ENCODE measurements at places on chromosomes 6 and 20.

DNA sequence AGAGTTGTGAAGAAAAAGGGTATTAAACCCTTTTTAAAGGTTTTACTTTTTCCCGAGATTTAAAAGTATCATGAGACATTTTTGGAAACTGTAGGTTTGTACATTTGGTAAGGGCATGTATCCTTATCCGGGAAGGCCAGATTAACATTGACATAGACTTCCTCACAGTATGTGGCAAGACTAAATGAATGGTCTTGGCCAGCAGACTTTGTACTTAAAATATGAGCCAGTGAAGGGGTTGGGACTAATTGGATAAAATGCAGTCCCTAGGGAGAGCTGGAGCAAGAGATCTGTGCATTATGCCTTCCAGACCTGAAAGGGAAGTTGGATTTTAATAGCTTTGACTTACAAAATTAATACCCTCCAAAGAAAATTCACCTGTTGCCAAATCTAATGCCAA is 60.4 kb upstream of the CCN2 start:
- DNase-seq: no peak

DNA sequence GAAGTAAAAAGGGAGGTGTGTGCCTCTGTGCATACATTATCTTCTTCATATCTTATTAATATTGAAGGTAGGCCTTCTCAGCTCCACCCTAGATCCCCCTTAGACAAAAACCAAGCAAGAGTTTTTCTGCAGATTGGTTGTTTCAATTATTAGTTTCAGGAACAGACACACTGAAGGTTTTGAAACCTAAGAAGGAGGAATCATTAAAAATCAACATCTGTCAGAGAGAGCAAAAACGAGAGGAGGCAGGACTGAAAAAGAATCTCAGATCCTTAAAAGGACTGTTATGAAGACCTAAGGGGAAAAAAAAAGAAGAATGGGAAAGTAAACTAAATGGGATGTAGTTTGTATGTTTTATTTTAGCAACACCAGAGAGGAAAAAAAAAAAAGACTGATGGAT is 560.8 kb upstream of the JAG1 start:
- no peak for DNase-seq

GRCh38 chr6:56652994-56653393 is 10.3 kb upstream of the DST start:
- no peak for DNase-seq

- no peak for DNase-seq
These were observed 84.0 kb upstream of the TULP1 start for GRCh38 chr6:35596448-35597442.

- DNase-seq: no peak
These were observed 23.5 kb upstream of the CTNNBL1 start for GRCh38 chr20:37670351-37670791.

GRCh38 chr6:158290040-158290439 is 22.2 kb upstream of the TULP4 start:
- no peak for DNase-seq

- no peak for DNase-seq
These were observed 24.7 kb downstream of the WDR27 start for GRCh38 chr6:169677096-169677495.

- DNase-seq: no peak
These were observed 900.0 kb downstream of the KIF16B start for GRCh38 chr20:15673206-15673605.

GRCh38 chr6:34068462-34069044 is 77.3 kb downstream of the GRM4 start:
- DNase-seq: no peak

DNA sequence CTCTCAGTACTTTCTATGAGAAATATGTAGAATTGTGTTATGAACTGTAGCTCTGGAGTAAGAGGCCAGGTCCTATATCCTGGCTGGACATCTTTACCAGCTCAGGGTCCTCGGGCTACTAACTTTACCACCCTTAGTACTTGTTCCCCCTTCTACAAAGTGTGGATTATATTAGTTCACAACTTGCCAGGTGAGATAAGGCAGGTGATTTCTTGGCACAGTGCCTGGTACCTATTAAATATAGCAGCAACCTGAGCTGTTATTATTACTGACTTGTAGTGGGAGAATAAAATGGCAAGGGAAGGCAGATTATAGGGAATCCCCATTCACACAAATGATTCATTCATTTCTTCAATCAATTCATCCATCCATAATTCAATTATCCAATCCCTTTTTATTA is 150.1 kb downstream of the DOK5 start:
- no peak for DNase-seq

DNA sequence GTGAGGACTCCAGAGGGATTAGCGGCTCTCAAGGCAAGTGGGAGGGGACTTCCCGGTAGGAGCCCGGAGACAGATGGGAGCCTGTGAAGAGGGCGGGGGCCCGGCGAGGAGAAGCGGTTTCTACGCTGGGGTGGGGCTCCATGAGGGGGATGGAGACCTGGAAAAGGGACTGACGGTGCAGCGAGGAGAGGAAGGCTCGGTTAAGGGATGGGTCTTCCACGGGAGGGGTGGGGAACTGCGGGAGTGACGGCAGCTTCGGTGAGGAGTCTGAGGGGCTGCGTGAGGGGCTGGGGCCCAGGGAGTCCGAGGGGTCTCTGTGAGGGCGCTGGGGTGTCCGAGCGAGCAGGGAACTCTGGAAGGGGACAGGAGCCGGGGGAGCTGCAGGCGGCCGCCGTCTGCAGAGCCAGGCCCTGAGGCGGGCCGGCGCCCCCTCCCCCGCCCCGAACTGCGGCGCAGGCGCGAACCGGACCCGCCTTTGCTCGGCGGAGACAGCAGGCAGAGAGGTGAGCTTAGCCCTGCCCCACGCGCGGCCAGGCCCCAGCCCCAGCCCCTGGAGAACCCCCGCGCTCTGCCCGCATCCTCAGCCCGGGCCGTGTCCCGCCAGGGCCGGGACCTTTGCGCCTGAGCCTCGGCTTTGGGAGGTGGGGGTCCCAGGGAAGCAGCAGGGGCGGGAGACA is at the start of gene NRSN2:
Gene NRSN2, plus strand, starts transcription at position 472 of the 677 bp plus-strand sequence. CDS start 2,533 bp downstream, outside the sequence.
- DNase-seq: peak; percentile 41

DNA sequence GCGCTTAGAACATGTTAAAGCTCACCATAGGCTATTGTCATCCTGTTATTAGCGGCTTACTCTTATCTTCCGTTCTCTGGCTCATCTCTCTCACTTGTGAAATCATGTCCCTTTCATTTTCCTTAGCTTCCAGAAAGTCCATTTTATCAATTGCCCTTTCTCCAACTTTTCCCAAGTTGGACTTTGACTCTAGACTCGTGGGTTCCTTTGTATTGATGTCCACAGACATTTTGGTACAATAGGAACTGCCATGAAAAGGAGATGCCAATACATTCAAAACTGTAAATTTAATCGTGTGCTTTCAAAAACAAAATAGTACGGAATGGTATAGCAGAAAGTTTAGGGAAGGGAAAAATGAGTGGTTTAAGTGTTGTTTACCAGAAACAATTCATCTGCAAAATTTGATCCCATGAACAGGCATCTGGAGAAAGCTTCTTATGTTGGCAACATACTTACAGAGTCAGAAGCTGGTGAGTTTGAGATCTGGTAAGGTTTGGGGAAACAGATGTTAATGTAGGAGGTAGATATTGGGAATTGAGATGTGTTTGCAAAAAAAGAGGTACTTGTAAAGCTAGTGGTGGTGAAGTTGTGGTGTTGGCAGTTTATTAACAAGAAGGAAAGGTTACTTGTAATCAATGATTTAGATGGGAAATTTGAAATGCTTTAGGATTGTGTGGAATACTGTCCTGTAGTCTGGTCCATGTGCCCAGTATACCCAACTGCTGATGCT is 10.2 kb upstream of the HIVEP1 start:
- no peak for DNase-seq

GRCh38 chr6:55082021-55082420 is 92.3 kb upstream of the HCRTR2 start:
- DNase-seq: no peak

GRCh38 chr6:149897855-149898744 is at the start of gene RAET1E:
TSS of gene RAET1E (minus strand) at chr6:149898113. CDS start at chr6:149890901, 7,212 bp downstream.
- DNase-seq: no peak

- peak; percentile 61 for DNase-seq
These were observed 13.7 kb upstream of the FAM83C start for GRCh38 chr20:35305682-35306556.

- no peak for DNase-seq
These were observed 293.2 kb downstream of the QKI start for GRCh38 chr6:163707387-163708355.

DNA sequence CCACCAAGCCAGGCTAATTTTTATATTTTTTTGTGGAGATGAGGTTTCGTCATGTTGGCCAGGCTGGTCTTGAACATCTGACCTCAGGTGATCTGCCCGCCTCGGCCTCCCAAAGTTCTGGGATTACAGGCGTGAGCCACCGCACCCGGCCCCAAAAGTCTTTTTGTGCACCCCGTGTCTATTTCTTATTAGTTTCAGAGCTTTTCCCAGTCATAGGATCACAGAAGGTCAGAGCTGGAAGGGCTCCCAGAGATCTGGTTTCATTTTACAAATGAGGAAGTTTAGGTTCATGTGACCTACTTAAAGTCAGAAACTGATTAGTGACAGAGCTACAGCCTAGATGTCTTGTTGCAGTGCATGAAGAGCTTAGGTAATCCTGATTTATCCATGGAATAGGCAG is 1.6 kb upstream of the OGFRL1 start:
- DNase-seq: no peak

- no peak for DNase-seq
These were observed 130.0 kb upstream of the SGK1 start for GRCh38 chr6:134447883-134448387.
